ENCODE measurements at places on chromosomes 4 and X. TPM values are rescaled to one million over a fixed set of nuclear protein-coding genes. Genes with fewer than 3 reads are reported as not detected.

The GPM6B gene
- 1.2 TPM for total RNA-seq

The ASMT gene
- under 0.01 TPM for total RNA-seq

The INTU gene
- total RNA-seq, result 3.9 TPM

GRCh38 chr4:7431696-7432530 lies 2.8 kb downstream of the PSAPL1 start:
- peak; percentile 34 for DNase-seq

DNA sequence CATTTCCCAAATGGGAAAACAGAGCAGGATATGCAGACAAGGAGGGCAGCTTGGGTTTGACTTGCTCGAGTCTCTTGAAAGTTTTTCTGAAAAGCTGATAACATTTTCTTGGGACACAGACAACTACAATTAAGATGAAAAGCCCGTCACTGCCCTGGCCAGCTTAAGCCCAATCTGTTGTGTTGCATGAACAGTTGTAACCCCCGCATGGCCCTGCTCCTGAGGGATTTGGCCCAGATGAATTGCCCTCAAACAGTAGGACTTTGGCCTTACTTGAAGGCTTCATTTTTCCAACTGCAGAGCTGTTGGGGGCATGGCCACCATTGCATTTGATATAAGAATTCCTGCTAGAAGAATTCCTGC lies 40.5 kb upstream of the MGST2 start:
- no peak for DNase-seq

DNA sequence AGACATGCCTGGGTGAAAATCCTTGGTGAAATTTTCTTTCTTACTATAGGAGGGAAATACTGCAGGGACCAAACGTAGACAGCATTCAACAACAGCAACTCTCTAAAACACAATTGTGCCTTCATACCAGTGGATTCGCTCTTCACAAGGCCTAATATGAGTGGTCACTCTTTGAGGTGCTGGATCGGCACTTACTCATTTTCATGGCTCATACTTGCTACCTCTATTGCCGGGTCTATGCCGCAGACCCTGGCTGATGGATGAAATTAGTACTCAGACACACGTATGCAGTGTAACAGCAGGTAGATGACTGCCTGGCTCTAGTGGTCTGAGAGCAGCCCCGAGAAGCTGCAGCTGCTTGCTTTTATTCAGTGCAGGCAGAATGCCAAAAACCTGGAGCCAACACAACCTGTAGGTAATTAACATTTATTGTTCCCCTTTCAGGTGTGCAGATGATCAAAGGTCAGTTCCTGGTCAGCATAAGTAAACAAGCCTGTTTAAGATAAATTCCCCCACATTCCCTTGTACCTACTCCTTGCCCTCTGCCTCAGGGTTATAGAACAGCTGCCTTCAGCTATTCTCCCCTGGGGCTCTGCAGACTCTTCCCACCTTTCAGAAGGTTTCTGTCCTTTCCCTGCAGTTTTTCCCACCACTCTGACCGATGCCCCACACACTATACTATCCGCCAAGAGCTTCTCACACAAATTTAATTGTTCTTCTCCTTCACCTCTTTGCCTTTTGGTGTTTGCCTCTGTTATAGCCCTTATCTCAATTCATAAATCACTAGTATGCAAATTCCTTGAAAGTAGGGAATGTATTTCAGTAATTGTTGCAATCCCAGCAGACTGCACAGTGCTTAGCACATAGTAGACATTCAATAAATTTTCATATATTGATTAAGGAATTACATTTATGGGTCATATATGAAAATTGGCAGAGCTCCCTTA lies 210.0 kb downstream of the SPANXN3 start:
- DNase-seq, result no peak

Measured in bronchial epithelial cell (primary cell).